ENCODE measurements at places on chromosomes 4 and X.

GRCh38 chrX:10769195-10769594, 148.8 kb upstream of the MID1 start:
- no peak for DNase-seq

- DNase-seq: no peak
Observed at GRCh38 chr4:48008021-48008596, 8.4 kb downstream of the CNGA1 start.

GRCh38 chr4:47829438-47829837, 8.4 kb downstream of the CORIN start:
- no peak for DNase-seq

DNA sequence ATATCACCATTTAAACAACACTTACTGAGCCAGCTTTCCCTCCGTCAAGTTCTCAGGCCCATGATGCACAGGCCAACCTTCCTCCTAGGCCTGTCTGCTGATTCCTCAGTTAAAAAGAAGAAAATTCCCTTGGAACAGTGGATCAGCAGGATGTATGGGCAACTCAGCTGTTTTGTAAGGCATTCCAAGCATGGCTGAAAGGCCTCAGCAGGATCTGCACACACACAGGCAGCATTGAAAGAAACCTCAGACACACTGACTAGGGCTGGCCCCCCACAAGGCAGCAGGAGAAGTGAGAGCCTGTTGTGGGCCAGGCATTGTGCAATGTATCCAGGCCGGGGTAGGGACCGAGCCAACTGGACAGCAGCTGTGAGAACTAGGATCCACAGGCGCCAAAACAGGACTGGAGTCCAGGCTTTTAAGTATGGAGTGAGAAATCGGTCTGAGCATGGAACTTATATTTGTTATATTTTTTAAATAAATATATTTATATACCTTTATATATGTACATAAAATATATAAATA, 171.4 kb downstream of the NWD2 start:
- no peak for DNase-seq

GRCh38 chr4:22674700-22675099, 18.0 kb upstream of the GBA3 start:
- DNase-seq: no peak

DNA sequence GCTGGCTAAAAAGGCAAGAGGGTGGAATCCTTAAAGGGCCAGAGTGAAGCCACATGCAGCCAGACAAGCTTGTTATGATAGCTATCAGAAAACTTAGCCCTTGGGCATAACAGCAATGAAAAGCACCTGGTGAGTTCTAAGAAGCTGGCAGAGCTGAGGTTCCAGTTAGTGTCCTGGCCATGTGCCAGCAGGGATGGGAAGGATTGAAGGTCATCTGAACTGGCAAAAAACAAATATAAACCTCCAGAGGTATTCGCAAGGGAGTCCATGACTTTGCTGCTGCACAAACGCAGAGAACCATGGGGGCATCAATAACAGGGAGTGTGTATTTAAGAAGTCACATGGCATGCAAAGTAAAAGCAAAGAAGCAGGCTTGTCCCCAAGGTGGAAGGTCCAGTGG, 208.9 kb downstream of the FAM47A start:
- DNase-seq: no peak

DNA sequence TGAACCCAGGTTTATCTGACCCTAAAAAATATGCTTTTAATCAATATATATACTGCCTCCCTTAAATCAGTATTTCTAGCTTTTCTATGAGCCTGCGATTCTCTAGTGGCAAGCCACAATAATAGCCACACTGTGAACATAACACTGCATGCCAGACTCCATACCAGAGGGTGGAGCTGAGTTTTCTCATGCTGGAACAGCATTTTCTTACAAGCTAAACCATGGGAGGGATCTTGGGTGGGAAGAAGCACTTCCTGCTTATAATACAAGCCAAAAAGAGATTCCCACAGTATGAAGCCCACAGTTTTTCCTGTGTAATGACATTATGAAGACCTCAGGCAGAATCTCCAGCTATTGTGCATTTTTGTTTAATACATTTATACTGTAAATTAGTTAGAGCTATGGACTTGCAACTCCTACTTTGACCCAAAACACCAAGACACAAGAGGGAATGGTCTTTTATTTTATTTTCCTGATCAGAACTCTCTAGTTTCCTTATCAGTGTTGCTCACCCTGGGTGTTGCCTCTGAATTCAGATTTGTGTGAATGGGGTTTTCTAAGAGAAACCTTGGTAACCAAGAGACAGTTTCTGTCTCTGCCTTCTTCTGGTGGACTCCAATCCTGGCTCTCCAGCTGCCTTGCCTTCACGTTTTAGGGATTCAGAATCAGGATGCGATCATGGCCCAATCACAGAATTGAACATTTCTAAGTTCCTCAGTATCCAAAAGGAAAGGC, 74.5 kb upstream of the EOLA2 start:
- no peak for DNase-seq

DNA sequence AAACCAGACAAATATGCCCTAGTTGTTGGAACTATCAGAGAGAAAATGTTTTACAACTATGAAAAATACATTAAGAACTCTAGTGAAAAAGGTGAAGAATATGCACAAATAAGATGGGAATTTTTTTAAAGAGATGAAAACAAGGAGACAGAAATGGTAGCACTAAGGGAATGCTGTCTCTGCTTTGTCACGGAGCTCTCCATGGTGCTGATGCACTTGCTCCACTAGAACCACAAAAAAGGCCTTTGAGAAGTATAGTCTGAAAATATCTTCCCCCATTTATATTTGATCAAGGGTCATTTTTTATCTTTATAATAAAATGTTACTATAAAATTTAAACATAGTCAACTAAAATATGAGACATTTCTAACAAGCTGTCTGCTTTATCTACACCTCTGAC, 1655.5 kb upstream of the AGA start:
- DNase-seq: no peak

DNA sequence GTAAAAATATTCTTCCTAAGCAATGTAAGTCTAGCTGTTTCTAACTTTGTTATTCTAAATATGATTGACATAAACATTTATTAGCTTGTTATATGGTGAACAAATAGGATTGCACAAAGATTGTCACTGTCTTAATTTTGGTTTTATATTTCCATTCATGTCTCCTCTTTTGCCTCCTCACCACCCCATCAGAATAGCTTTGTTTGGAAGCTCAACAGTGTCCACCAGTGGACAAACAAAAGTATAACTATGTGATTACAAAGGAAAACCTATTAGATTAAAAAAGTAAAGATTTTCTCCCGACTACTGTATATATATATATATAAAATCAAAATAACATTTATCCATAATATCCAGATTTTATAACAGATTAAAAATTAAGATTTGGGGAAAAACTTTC, 468.2 kb downstream of the ZIC3 start:
- no peak for DNase-seq

DNA sequence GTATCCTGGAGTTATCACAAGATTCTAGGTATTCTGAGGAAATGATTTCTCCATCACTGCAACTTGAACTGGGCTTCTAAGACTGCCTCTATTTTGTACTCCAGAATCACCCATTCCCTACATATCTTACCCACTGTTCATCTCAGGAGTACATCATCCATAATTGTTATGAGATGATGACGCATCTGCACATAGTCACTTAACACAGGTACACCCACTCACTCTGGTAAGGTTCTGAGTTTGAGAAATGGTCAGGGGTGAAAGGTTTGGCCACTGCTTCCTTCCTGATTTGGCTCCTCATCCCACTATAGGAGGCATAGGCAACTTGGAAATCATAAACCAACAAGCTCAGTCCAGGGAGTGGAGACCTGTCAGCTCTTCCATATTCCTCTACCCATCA, 143.9 kb downstream of the GLRA2 start:
- DNase-seq: no peak

GRCh38 chr4:23238848-23239247, 546.1 kb downstream of the GBA3 start:
- no peak for DNase-seq

GRCh38 chr4:1417522-1418390, 11.5 kb upstream of the NKX1-1 start:
- no peak for DNase-seq

DNA sequence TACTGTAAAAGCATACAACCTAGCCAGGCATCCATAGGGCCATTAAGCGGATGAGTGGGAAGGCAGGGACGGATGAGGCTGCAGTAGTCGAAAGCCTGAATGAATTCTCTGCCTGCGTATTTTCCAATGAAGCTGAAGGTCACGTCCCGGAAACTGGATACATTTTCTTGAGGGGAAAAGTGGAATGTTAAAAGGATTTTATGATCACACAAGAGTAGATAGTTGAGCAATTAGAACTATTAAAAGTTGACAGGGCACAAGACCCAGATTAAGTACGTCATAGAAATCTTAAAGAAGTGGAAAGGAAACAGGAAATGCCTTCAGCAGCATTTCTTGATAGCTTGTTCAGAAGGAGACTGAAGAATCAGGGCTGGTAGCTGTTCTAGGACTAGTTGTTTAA, 98.3 kb upstream of the CXXC4 start:
- no peak for DNase-seq

GRCh38 chr4:7831330-7831729, 108.3 kb downstream of the AFAP1 start:
- peak; percentile 70 for DNase-seq

DNA sequence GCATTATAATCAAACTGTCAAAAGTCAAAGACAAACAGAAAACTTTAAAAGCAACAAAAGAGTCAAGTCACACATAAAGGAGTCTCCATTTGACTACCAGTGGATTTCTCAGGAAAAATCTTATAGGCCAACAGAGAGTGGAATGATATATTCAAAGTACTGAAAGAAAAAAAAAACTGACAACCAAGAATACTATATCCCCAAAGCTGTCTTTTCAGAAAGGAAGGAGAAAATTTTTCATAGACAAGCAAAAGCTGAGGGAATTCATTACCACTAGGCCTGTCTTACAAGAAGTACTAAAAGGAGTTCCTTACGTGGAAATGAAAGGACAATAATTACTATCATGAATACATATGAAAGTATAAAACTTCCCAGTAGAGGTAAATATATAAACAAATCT, 39.0 kb downstream of the SLC10A7 start:
- DNase-seq: no peak

DNA sequence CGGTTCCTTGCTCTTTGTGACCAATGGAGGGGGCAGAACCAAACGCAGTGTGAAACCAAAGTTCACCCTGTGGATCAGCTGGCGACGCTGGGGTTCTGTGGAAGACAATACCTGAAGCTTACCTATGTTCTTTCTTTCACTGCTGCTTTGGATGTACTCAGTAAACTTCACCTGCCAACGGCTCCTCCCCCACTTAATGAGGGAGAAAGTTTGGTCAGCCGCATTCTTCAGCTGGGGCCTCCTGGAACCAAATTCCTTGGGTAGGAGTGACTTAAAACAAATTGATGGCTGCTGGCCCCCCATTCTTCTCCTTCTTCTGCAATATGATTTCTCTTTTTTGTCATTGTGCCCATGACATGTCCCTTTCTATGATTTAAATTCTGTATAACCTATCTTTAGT, 282.4 kb downstream of the ANK2 start:
- DNase-seq: no peak

- no peak for DNase-seq
Observed at GRCh38 chr4:72209600-72209999, 177.8 kb downstream of the NPFFR2 start.

GRCh38 chrX:78708262-78708661, 39.3 kb upstream of the LPAR4 start:
- no peak for DNase-seq

DNA sequence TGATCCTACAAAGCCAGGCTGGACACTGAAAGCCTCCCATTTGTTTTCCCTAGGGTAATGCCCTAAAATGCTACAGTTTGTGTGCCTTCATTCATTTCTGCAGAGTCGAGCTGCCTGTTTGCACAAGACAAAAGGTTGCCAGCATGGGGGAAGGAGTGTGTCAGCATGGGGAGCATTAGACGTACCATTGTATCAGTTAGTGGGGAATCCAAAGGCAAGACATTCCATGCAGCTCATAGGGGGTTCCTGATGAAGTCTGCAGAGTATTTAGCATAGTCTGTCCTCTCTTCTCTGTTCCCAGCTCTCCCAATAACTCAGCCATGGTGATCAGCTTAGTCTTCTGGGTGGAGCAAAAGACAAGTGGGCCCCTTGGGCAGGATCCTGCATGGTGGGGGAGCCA, 276.9 kb upstream of the PCDH7 start:
- no peak for DNase-seq

- DNase-seq: no peak
Observed at GRCh38 chrX:155874571-155875244, 6.4 kb upstream of the VAMP7 start.

GRCh38 chrX:23828881-23829280, 45.9 kb downstream of the SAT1 start:
- DNase-seq: no peak

DNA sequence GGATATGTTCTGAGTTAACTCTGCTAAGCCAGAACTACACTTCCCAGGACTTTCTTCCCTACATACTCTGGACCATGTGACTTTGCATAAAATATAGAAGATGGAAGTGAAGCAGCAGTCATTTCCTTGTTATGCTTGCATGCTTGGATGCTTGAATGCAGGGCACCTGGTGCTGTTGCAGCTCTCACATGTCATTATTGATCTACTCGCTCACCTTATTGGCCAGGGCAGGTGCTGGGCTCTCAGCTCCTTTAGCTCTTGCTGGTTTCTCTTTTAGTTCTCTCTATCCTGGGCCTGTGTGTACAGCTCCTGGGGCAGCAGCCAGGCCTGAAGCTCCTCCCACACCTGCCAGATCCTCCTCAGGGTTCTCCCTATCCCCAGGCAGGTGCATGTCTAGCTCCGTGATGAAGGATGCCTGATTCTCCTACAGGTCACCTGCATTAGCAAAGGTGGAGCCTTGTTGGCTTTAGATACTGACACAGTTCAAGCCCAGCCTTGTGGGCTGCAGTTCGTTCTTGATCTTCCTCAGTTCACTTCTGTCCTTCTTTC, 53.3 kb downstream of the MED28 start:
- no peak for DNase-seq

DNA sequence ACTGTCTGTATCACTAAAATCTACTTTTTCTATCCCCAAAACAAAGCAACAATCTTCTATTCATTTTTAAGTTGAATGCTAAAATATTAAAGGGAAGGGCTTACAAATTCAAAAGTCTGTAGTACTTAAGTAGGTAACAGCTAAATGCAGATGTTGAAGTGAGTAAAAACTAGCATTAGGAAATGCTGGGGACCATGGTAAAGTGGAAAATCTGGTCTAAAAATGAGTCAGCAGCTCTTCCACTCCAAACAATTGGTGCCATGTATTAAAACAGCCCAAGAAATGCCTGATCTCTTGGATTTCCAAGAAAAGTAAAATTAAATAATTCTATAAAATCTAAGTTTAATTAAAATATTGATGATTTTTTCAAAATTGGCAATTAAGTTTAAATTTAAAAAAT, 73.3 kb upstream of the PPP3CA start:
- no peak for DNase-seq

All from CD4-positive, alpha-beta T cell treated with Interleukin-1 beta for 1 hour (primary cell).